ENCODE measurements at places on chromosomes 12 and 14. TPM values are rescaled to one million over a fixed set of nuclear protein-coding genes. Genes with fewer than 3 reads are reported as not detected.

DTX3 gene
- total RNA-seq = 27.1 TPM

PPP1CC gene
- total RNA-seq = 119 TPM

GRCh38 chr12:122117979-122118378 is 39.4 kb downstream of the MLXIP start:
- H3K4me3 ChIP-seq = no peak overlapping the region
- peaks cover 18% of the 10 kb centered on the region for H3K4me1 ChIP-seq
- DNase-seq = no peak
- no peaks in the 10 kb centered on the region for H3K27me3 ChIP-seq
- H3K27ac ChIP-seq = no peak overlapping the region
- H3K36me3 ChIP-seq = peaks cover 8% of the 10 kb centered on the region

- peak overlapping the region; percentile 48 for H3K4me3 ChIP-seq
- peaks cover 21% of the 10 kb centered on the region for H3K4me1 ChIP-seq
- no peak for DNase-seq
- no peaks in the 10 kb centered on the region for H3K27me3 ChIP-seq
- H3K36me3 ChIP-seq = no peaks in the 10 kb centered on the region
These were observed 20.7 kb downstream of the GCH1 start for GRCh38 chr14:54881761-54882401.

DNA sequence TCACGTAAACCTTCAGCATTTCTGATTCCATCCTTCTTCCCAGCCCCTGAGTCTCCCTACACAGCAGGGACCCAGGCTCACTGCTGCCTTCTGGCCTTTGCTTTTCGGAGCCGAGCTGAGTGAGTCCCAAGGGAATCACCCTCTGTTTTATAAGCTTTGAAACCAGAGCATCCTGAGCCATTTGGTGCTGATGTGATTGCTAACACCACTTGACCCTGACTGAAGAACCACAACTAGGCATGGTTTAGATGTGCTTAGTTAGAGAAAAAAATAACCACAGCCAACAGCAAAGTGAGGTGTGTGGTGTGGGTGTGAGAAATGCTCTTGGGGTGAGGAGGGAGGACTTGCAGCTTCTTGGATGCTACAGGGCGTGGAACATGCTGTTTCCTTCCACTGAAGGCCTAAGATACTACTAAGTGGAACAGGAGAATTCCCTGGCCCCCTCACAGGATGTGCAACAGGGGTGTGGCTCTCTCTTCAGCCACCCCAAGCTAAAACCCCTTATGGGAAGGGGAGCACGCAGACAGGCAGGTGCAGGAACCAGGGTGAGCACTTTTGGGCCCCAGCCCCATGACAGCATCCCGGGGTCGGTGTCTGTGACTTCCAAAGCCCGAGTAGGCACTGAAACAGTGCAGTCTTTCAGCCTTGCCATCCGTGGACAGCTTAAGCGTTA is at the start of gene TC2N:
TC2N (minus strand) TSS at position 221 of the 673 bp plus-strand sequence. CDS start 53,767 bp downstream, outside the sequence.
- H3K27me3 ChIP-seq = no peaks in the 10 kb centered on the region
- H3K4me1 ChIP-seq = peaks cover 80% of the 10 kb centered on the region
- H3K36me3 ChIP-seq = no peaks in the 10 kb centered on the region
- H3K27ac ChIP-seq = peak within 1 kb of the TSS; percentile 90
- H3K4me3 ChIP-seq = peak within 1 kb of the TSS; percentile 83
- DNase-seq = peak; percentile 60

DNA sequence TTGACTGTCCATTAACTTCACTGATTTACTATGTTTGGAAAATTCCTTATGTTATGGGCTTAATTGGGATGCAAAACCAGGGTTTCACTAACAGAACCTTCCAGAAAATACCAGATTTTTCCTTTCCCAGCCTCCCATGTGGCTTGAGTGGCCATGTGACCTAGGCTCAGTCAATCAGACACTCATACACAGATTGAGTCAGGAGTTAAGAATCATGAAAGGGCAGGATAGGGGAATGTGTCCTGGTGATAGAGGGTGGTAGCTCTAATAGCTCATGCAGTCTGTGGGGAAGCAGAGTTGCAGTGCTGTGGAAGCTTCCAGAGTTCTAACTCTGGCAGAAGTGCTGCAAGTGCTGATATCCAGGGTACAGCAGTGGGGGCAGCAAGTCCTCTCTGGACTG is 134.1 kb upstream of the IFNG-AS1 start:
- H3K27me3 ChIP-seq = no peaks in the 10 kb centered on the region
- no peaks in the 10 kb centered on the region for H3K36me3 ChIP-seq
- H3K4me1 ChIP-seq = no peaks in the 10 kb centered on the region
- no peak overlapping the region for H3K4me3 ChIP-seq

Measured in T-cell (primary cell).